ENCODE measurements at places on chromosomes 11 and 22.

DNA sequence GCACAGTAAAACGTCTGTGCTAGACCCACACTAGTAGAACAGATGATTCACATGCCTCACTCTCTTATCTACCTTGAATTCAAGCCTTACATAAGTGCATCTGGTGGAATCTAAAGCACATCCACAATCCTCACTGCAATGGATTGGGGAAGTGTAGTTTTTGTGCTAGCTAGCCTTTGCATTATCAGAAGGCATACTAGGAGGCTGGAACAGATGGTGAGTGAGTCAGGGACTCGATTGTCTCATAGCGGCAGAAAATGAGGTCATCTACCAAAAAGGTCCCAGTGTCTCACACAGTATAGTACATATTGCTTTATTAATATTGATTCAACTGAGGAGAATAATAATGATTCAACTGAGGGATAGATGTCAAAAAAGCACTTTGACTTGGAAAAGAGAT is 9.3 kb downstream of the MSANTD4 start:
- no peak for DNase-seq

DNA sequence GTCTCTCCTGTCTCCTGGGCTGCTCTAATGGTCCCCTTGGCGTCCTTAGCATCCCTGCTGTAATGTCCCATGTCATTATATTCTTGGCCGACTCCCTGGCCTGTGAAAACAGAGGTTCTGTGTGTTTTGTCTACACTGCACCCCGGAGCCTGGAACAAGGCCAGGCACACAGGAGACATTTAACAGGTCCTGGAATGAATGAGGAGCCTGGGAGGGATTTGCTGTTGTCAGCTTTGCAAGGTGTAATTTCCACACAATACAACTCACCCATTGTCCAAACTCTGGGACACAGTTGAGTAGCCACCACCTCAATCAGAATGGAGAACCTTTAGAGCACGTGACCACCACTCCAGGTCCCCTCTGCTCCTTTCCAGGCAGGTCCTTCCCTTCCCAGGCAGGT is 14.9 kb upstream of the PDGFB start:
- DNase-seq = no peak

- DNase-seq = no peak
Measured at GRCh38 chr11:14240221-14240620, 118.8 kb downstream of the RRAS2 start.

- no peak for DNase-seq
Measured at GRCh38 chr11:96169250-96169649, 173.7 kb downstream of the MAML2 start.

- no peak for DNase-seq
Measured at GRCh38 chr22:39839204-39839603, 54.4 kb downstream of the ENTHD1 start.

DNA sequence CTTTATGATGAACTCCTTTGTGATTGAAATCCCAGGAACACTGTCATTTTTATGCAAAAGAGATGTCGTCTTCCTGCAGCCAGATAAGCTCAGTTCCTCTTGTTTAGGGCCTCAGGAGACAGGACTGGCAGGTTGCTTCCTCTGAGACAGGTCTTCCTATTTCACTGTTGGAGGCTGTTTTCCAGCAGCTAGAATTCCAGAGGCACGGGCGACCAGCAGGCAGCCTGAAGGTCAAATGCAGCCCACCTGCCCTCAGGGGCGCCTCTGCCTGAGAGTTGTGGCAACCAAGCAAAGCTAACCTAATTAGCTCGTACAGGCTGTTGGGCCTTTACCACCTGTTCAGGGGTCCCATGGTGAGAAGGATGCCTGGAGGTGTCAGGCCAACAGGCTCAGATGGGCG is 22.3 kb downstream of the SLC6A5 start:
- no peak for DNase-seq

- DNase-seq = no peak
Measured at GRCh38 chr11:19345519-19345847, 104.7 kb upstream of the E2F8 start.

DNA sequence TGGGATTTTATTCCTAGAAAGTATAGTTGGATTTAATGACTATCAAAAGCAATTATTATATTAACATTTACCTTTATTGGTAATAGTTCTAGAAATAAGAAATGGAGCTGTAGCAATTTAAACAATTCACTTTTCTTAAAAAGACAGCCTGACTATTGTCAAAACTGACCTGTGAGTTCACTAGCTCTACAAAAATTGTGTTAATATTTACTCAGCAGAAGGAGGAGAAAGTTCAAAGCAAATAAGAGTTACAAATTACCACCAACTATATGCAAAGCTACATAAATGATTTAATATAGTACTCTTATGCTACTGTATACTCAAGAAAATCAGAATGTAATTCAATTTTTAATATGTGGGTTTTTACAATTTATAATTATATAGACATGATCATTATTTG is 310.0 kb downstream of the DCDC1 start:
- no peak for DNase-seq

DNA sequence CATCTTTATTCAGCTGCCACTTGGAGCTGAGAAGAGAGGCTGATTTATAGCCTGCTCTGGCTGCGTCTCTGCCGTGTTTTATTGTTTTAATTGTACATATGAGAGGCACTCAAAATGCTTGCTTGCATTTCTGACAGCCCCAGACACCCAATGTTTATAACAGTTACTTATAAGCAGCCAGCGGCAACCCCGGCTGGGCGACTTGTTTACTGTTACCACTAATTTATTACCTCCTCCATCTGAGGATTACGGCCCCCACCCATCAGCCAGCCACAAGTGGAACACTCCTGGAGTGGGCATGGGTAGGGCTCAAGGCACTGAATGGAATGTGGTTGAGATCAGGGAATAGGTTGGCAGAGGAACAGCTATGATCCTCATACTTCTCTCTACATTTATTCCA is 61.2 kb downstream of the CLPB start:
- DNase-seq = no peak

DNA sequence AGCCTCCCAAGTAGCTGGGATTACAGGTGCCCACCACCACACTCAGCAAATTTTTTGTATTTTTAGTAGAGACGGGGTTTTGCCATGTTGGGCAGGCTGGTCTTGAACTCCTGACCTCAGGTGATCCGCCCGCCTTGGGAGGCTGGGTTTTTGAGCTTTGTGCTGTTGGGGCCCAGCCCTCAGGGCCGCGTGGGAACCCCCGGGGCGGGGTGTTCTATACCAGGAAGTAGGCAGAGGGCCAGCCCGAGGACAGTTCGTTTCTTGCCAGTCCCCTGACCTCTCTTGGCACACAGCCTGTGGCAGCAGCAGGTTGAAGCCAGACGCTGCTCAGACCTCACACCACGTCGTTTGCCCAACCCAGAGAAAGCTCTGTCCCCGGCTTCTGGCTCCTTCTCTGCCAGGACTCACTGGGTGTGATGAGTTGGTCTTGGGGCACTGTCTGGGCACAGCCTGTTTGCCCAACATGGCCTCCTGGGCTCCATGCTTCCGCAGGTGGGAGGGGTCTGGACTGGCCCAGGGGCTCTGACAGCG is 24.9 kb upstream of the CHKA start:
- DNase-seq = no peak

GRCh38 chr11:6480299-6480914 is 724 bp downstream of the ARFIP2 start:
- DNase-seq = no peak

- no peak for DNase-seq
Measured at GRCh38 chr22:33650244-33650643, 270.0 kb downstream of the LARGE1 start.

- DNase-seq = no peak
Measured at GRCh38 chr11:93520726-93521509, 22.3 kb downstream of the SMCO4 start.

- no peak for DNase-seq
Measured at GRCh38 chr11:13023423-13023822, 14.3 kb downstream of the RASSF10 start.

- no peak for DNase-seq
Measured at GRCh38 chr11:17859552-17859951, 125.0 kb downstream of the KCNC1 start.

- DNase-seq = no peak
Measured at GRCh38 chr11:76148231-76148630, 58.1 kb downstream of the WNT11 start.

DNA sequence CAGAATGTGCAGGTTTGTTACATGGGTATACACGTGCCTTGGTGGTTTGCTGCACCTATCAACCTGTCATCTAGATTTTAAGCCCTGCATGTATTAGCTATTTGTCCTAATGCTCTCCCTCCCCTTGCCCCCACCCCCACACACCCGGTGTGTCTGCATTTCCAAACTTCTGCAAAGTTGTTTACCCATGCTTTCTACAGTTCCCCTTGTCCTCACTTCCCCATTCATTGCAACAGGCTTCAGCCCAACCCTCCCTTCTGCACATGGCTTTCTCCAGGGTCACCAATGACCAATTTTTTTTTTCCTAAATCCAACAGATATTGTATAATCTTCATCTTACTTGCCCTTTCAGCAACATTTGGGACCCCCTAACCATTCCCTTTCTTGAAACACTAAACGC is 32.0 kb upstream of the NUP50 start:
- no peak for DNase-seq

DNA sequence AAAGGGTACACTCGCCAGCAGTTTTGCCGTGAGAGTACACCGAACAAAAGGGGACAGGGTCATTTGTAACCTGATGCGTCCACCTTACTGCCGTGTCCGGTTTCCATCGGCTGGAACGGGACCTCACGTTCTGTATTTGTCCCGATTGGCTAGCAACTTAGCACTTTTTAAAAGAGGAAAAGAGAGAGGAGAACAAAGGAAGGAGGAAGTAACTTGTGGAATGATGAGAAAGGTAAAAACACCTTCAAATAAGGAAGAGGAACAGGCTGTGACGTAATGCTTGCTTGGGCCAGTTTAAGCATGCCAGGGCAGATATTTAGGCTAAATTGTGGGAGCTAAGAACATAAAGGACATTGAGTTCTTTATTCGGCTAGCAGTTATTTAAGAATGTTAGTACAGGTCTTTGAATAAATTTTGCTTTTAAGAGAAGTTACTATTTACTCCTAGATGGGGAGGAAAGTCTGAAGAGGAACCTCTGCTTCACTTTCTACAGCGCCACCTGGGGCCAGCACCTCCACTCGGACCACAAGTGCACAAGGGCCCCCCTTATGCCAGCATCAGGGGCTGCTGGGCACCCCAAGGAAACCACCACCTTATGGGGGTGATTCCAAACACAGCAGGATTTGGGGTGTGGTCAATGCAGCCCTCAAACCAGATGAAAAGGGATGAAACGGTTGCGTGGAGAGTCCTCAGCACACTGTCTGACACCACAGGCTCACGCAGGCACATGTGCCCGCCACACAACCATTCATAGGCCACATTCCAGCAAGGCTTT is 5.8 kb downstream of the ARSA start:
- no peak for DNase-seq

DNA sequence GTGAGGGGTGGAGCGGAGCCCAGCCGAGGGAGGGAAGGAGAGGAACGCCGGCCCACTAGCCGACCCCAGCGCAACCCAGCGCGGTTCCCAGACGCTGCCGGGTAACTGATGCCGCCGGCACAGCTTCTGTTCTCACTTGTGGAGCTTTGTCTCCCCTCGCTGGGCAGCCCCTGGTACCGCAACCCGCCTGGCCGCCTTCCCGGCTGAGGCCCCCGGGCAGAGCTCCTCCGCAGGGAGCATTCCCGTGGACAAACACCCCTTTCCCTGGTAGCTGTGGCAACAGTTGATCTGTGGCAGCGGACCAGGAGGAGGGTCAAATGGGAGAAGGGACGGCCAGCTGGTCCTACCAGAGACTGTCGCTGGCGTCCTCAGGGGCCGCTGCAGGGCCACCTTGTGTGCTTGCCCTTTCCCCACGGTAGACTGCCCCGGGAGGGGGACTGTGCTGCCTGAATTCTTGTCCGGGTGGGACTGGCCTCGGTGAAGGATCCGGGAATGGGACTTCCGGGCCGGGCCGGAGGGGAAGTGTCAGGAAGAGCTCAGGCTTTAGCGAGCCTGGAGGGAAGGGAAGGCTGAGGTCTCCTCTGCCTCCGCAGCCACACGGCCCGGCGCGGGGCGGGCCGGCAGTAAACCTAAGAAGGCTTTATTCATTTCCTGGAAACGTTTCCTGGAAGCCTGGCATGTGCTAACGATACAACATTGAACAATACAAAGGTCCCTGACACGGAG is 468.0 kb downstream of the OPCML start:
- no peak for DNase-seq

DNA sequence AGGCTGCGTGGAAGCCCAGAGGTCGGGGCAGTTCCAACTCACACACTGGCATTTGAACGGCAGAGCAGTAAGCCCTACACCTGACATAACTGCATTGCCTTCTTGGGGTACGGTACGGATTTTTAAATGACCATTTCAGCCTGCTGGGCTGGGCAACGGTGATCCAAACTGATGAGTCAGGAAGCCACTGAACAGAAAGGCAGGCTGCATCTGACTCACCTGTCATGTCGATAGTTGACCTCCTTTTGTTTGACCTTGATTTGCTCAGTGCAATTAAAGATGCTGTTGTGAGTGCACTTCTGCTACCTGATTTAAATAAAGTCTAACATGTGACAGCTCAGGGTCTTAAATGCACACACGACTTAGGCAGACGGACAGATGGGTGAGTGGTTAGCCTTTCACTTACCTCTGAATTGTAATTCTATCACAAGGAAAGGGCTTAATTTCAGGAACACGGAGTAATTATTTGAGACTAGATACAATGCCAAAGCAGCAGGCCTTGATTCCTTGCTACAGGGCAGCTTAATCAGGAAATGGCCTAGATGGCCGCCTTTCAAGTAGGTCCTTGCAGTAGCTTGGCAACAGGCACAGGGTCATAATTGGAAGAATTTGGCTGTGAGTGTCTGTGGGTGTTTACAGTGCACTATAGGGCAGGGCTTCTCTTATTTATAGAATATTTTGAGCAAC is 52.2 kb downstream of the BMAL1 start:
- DNase-seq = no peak

DNA sequence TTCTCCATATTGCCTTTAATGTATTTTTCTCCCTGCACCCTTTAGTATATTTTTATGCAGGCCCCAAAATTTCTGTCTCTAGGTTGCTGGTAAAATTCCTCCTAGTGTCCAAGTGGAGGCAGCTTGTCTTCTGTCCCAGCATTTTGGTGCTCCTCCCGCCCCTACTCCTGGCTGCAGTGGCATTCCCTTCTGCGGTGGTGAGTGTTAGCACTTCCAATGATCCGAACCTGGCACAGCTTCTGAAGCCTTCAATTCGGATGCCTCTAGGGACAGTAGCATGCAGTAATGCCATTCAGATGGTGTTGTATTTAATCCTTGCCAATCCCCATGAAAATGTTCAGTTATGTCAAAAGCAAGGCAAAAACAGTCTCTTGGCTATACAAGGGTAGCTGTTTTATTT is 5.9 kb downstream of the YWHAH start:
- DNase-seq = no peak

DNA sequence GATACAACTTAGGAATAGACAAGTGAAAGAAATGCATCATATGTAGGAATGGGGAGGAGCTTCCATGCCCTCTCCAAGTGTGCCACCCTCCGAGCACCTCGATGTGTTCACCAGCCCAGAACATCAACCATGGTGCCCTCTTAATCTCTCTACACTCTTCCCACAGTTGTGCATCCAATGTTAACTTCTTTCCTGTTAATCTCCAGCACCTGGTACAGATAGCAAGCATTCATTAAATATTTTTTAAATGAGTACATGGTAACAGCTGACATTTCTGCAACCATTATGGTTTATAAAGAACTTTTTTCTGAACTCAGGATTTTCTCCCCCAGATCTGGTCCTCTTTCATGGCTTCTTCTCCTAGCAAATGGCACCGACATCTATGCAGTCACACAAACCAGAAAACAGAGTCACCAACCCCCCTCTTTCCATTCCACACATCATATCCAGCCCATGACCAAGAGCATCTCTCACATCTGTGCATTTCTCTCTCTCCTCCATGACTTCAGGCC is 118.1 kb upstream of the CLPB start:
- peak; percentile 20 for DNase-seq

Data from SW 1271 (cell line).